ENCODE measurements at places on chromosomes 13 and 19. TPM values are rescaled to one million over a fixed set of nuclear protein-coding genes. Genes with fewer than 3 reads are reported as not detected.

Gene EFNB2
- total RNA-seq = 101 TPM

Gene FCAR
- total RNA-seq = not detected

Gene BLOC1S3
- 2.0 TPM for total RNA-seq

Gene B3GNT8
- total RNA-seq = not detected

Gene ZNF844
- 16.5 TPM for total RNA-seq

Gene APOC4
- not detected for total RNA-seq

Gene CCNA1
- 0.37 TPM for total RNA-seq

Gene MYADM
- 25.6 TPM for total RNA-seq

DNA sequence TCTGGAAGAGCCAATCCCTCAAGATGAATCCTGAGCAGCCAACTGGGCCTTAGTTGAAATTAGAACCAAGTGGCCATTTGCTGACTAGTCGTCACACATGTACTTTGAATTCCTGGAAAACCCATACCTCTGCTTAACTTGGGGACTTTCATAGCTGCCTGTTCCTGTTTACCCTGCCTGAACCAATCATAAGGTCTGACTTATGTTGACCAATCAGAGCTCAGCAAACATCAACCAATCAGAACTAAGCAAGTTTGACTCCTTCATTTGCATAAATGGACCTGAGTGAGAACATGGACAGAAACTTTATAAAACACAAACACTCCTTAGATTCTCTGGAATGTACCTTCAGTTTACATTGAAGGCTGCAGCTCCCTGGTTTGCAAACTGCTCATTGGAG lies 50.8 kb downstream of the LATS2 start:
- no peak for DNase-seq

- no peak for DNase-seq
Measured at GRCh38 chr19:42480335-42481095, 37.8 kb upstream of the CXCL17 start.

DNA sequence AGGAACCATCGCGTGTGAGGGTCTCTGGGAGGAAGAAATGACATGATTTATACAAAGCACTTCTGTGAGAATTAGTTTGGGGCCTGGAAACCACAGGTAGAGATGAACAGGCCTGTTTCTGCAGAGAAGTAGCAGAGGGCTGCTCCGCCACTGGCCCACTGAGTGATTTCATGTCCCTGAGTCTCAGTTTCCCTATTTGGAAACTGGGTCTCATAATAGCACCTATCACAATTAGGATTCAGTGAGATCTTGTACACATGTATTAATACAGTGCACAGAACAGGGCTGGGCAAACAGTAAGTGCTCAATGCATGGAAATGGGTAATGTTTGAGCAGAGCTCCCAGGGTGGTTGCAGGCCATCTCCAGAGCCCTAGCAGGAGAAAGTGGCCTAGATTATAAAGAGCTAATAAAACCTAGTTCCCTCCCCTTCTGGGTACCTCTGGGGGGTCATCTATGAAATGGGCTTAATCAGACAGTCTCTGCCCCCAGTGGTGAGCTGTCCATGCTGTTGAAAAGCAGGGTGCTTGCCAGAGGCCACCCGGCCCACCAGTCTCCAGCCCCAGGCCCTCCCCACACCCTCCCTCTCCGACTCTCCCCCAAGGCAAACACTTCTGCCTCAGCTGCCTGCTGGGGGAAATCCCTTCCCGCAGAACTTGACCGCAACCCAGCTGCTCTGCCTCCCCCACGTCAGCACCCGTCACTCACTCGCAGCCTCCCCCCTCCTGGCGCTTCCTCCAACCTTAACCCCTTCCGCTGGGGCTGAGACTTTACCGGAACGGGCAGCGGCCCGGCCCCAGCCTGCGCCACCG lies 4.5 kb downstream of the BCL3 start:
- DNase-seq = peak; percentile 41

DNA sequence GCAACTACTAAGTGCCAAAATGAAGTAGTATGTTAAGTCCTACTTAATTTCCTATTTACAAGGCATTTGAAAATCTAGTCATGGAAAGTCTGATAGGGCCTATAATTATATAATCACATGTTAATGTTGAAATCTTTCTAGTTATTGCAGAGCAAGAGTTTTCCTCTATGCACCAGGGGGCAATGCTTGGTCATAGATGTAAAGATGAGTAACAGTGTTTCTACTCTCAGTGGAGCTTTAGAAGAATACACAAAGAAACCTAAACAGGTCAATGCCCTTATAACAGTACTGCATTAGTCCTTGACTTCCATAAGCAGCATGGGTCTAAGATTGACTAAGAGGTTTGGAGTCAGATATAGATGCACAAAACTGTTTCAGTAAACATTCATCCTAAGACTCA lies 218.7 kb downstream of the KCTD12 start:
- DNase-seq = no peak

DNA sequence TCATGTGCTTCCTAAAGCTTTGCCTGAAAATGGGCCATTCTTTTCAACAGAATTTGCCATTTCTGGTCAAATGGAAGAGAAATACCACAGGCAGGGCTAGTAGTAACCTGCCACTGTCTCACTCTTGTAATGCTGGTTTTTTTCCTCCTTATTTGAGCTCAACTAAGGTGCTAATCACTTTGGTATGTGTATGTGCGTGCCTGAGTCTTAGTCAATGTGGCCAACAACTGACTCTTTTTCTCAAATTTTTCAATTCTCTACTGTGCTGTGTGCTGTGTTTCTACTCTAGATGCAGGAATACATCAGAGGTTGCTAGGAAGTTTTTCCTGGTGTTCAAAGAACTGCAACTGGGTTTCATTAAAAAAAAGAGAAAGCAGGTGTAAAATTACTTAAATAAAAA lies 870.2 kb downstream of the EFNB2 start:
- DNase-seq = no peak

DNA sequence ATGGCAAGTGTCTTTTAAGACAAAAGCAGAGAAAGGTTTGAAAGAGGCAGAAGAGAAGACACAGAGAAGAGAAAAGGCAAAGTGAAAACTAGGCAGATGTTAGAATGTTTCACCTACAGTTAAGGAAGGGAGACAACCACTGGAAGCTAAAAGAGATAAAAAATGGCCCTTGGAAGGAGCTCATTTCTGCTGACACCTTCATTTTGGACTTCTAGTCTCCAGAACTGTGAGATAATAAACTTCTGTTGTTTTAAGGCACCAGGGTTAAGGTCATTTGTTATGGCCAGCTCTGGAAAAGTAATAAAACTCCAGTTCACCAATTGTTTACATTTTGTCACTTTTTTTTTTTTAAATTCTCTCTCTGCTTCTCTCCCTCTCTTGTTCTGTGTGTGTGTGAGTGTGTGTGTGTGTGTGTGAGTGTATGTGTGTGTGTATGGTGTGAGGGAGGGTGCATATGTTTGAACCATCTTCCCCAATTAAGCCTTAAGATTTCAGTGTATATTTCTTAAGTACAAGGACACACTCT lies 374.6 kb downstream of the DACH1 start:
- no peak for DNase-seq

DNA sequence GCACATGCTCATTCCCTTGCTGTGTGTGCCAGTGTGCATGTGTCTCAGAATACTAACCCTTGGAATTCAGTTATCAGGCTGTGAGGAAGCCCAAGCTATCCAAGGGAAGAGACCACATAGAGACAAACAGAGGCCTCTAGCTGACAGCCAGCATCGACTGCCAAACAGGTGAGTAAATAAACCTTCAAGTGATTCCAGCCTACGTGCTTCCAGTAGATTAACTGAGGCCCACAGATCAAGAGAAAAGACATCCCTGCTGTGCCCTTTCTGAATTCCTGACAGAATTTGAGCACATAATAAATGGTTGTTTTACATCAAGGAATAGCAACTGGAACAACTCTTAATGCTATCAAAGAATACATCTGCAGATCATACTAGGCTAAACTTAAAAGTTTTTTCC lies 17.5 kb downstream of the ZC3H13 start:
- no peak for DNase-seq

DNA sequence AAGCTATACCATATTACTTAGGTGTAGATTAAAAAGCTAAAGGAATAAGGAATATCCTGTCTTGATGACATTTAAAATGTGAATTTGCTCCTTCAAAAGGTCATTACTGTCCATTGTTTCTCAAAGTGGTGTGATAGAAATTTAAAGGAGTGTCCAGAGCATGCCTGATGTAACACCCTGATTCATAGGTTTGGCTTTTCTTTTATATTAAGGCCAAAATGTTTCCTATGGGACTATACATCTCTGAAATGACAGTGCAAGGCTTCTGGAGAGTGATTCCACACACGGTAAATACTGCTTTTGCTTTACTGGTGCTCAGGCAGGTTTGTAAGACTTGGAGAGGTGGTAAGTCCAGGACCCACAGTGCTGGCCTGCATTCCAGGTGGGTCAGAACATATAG lies 289.9 kb downstream of the RFC3 start:
- no peak for DNase-seq

GRCh38 chr13:52449331-52450011 lies 963 bp downstream of the VPS36 start:
- no peak for DNase-seq
